Erythroblast (primary cell): ENCODE measurements at places on chromosomes 6 and 20.

DNA sequence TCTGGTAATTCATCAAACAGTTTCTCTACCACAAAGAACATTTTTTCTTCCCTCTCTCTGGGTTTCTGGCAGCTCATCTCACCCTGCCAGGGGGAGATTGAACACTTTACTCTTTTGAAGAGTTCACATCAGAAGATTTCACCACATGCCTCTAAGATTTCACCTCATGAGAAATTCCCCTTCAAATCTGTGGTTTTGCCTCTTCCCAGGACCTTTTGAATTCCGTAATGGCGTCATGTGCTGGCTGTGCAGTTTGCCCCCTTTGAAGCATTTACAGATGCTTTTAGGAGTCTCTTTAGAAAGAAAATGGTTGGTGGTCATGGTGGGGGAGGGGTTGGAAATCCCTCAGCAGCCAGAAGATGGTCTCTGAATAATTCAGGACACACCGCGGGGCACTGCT is 486.1 kb downstream of the QKI start:
- no peak for DNase-seq

- DNase-seq, result peak; percentile 73
Observed at GRCh38 chr20:53609491-53610445, 16.1 kb upstream of the ZNF217 start.

DNA sequence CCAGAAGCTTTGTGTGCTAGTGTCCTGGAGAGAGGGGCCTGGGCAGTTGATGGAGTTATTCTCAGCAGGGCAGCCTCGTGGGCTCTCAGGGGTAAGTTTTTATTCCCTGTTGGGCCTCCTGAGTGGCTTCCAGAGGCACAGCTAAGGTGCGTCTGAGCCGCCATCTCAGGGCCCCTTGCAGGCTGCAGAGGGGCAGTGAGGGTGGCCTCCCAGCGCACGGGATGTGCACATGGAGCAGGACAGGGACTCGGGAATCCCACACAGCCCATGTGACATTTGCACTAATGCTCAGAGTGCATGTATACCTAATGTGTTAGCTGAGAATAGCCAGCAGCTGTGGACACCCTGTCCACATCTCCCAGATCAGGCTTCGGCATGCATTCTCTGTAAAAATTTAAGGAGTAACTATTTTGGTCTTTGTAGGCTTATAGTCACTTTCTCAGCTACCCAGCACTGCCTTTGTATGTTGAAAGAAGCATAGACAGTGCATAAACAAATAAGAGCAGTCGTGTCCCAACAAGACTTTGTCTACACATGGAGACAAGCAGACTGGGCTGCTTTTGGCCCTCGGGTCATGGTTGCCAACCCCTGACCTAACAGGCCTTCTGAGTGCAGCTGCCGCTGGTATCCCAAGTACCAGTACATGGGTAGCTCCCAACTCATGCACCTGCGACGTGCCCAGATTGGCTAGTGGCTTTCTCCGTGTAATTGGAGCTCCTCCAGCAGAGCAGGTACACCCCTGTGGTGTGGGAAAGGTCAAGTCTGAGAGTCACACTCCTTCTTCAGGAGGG is 18.6 kb upstream of the CST9L start:
- DNase-seq, result no peak

DNA sequence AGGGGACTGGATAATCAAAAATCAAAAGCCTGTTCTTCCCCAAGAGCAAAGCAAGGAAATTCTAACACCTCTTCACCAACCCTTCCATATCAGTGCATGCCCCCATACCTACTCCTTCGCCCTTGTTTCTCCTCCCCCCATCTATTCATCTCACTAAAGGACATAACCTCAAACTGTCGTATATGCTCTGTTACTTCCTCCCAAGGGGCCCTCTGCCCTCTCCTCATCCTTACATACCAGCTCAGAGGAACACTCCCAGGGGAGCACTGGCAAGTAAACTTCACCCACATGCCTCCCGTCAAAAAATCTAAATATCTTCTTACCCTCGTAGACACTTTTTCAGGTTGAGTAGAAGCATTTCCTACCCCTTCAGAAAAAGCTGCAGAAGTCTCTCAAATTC is 9.4 kb upstream of the ADTRP start:
- DNase-seq, result no peak

DNA sequence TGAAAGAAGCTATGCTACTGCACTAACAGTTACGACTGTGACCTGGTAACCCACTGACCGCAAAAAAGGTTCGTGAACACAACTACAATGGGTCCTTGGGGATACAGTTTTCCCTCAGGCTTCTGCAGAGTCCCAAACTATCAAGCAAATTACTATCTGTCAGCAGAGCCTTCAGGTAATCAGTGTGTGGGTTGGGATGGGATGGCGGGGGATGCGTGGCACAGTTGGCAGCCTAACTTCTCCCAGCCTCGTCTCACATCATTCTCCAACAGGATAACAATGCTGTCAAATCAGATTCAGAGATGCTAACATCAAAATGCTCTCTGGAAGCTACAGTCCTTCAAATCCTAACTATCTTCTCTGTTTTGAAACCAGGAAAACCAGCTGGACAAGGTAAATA is 102.3 kb downstream of the EPM2A start:
- DNase-seq, result no peak

GRCh38 chr6:71419217-71420094 is 130.8 kb downstream of the OGFRL1 start:
- DNase-seq, result no peak

- no peak for DNase-seq
Observed at GRCh38 chr20:50039706-50040431, 57.1 kb downstream of the SNAI1 start.

GRCh38 chr20:43821795-43822194 is 92.9 kb upstream of the TOX2 start:
- DNase-seq, result no peak

GRCh38 chr20:9359561-9360308 is 154.7 kb upstream of the LAMP5 start:
- peak; percentile 12 for DNase-seq

DNA sequence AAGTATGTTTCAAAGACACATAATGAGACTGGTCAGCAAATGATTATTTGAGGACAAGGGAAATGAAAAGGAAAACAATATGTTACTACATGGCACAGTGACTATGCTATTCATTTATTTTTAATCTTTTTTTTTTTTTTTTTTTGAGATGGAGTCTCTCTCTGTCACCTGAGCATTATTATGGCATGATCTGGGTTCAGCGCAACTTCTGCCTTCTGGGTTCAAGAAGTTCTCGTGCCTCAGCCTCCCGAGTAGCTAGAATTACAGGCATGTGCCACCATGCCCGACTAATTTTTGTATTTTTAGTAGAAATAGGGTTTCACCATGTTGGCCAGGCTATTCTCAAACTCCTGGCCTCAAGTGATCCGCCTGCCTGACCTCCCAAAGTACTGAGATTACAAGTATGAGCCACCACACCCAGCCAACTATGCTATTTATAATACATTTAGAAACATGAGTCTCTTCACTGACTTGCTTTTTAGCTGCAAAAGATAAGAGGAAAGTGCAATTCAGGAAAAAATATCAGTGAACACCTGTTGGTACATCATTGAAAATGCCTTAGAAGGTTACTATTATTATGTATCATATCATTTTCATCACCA is 3.4 kb downstream of the CALHM4 start:
- no peak for DNase-seq

GRCh38 chr20:25187220-25187619 is 8.3 kb upstream of the ENTPD6 start:
- DNase-seq, result no peak

- DNase-seq, result no peak
Observed at GRCh38 chr20:35085477-35086225, 7.0 kb downstream of the TRPC4AP start.

- DNase-seq, result no peak
Observed at GRCh38 chr6:116451916-116452315, 9.3 kb upstream of the CALHM6 start.

GRCh38 chr6:4010689-4011090 is 68.2 kb downstream of the FAM217A start:
- peak; percentile 18 for DNase-seq

- no peak for DNase-seq
Observed at GRCh38 chr20:22630701-22631100, 46.3 kb upstream of the FOXA2 start.

GRCh38 chr20:4169360-4170190 is 154.2 kb upstream of the RNF24 start:
- no peak for DNase-seq

GRCh38 chr20:50689864-50690649 is 1.3 kb downstream of the RIPOR3 start:
- DNase-seq, result peak; percentile 72

- DNase-seq, result no peak
Observed at GRCh38 chr20:19554666-19555065, 203.4 kb upstream of the RIN2 start.

- no peak for DNase-seq
Observed at GRCh38 chr6:20539387-20539786, 5.1 kb downstream of the CDKAL1 start.

DNA sequence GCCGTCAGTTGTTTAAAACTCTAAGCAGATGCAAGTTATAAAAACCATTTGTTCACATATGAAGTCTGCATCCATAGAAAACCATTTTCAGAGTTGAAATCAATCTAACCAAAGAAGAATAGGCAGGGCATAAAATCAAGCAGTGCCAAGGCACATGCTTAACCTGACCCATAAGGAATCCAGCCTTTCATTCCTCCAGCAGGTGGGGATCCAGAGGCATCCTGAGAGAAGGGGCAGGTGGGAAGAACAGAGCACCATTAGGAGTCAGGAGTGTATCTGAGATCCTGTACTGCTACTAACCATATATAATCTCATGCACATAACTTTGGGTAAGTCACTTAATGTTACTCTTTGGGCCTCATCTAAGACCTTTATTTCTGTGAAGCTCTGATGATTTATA is 29.4 kb upstream of the FOXO3 start:
- DNase-seq, result no peak
